ENCODE measurements at places on chromosomes 7 and 10. TPM values are rescaled to one million over a fixed set of nuclear protein-coding genes. Genes with fewer than 3 reads are reported as not detected.

Gene FOXP2
- polyA plus RNA-seq, result 2.7 TPM

Gene GPR85
- 0.11 TPM for polyA plus RNA-seq

GRCh38 chr7:71652510-71652909, 520.6 kb downstream of the GALNT17 start:
- DNase-seq, result no peak

DNA sequence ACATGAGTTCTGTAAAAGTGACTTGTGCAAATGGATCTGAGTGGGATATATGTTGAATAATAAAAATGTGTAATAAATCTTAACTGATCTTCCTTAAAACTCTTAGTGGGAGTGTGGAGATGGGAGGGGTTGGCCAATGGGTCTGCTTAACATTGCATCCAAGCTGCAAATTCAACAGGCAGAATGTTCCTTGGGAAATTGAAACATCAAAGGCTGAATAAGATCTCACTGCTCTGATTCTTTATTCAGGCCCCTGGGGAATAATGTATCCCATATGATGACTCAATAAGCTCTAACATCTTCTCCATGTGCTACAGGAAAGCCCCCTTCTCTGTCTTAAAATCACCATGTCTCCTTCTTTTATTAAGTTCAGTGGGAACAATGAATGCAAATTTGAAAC, 373.2 kb upstream of the PODXL start:
- DNase-seq, result no peak

DNA sequence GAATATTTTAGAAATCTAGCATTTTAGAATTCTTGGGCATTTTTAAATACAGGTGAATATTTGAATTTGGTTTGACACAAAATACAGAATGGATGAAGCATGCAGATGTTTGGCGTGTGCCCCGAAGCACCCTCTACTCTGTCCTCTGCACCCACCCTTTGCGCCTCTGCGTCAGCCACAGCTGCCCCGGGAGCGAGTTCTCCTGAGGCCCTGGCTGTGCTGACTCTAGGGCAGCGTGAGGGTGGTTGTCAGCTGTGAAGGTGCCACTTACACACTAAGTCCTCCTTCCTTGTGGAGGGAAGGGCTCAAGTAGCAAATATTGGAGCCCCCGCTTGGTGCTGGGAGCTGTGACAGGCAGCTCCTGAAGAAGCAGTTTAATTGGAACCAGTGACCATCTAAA, 48.4 kb downstream of the DAGLB start:
- no peak for DNase-seq
